ENCODE measurements at places on chromosomes 3 and 15.
A peak's percentile ranks its signal among the peaks of the same experiment; 100 is the strongest.

DNA sequence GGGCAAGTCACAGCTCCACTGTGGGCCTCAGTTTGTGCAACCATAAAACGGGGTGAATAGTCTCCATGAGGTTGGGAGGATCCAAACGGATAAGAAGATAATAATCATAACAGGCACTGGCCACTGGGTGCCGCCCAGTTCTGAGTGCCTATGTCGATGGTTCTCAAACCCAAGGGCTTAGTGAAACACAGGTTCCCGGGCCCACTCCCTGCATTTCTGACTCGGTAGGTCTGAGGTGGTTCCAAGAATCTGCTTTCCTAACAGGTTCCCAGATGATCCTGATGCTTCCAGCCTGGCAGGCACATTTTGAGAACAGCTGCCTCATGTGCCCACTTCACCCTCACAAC is 21.2 kb downstream of the ALS2CL start:
- DNase-seq: no peak

DNA sequence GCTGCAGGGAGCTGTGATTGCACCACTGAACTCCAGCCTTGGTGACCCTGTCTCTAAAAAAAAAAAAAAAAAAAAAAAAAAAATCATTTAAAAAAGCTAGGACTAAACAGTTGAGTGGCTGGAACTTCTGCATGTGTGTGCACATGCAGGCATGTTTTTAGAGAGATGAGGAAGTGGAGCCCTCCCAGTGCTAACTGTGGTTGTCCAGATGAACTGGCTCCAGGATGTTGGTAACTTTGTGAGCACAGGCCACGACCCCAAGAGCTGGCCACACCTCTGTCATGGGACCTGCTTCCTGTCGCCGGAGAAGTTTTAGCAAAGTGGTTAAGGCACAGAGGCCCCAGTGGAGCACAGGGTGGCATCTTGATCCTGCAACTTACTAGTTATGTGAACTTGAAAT is 27.0 kb downstream of the CHCHD6 start:
- DNase-seq: no peak

DNA sequence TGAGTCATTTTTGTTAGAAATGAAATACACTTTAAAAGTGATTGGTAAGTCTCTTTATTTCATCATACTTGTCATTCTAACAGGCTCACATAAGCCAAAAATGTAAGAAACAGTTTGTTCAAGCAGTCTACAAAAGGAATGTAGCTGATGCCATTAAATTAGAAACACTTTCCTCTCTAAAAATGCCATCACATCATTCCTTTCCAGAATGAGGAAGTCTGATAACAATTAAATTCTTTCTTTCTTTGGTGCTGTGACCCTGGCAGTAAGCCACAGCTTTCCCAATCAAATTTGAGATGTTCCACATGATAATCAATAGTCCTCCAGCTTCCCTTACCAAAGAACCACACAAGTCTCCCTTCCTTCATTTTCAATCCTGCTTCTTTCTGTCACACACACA is 9.4 kb upstream of the P2RY1 start:
- no peak for DNase-seq

DNA sequence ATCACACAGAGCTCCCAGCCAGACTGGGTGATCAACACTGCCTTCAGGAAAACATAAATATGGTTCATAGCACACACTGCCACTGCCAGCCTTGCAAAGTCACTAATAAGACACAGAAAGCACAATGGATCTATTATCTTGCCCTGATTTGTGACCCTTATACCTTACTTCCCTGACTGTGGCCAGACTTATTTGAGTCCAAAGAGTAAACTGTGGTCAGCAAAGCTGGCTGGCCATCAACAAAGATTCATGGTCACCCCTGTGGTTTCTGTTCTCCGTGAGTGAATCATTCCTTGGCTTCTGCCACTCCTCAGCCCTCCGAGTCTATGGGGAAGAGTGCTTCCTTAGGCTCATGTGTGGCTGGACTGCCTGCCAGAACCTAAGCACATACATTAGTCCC is 437.7 kb downstream of the RAP2B start:
- peak; percentile 2 for DNase-seq

GRCh38 chr15:97728791-97729190 is 231.7 kb upstream of the ARRDC4 start:
- DNase-seq: no peak

GRCh38 chr3:58345457-58345856 is 12.8 kb downstream of the PXK start:
- no peak for DNase-seq
